ENCODE measurements at places on chromosomes 7 and 10. TPM values are rescaled to one million over a fixed set of nuclear protein-coding genes. Genes with fewer than 3 reads are reported as not detected.

The NPC1L1 gene
- total RNA-seq, result 0.04 TPM

The PITX3 gene
- total RNA-seq, result not detected

The ALKBH4 gene
- 31.0 TPM for total RNA-seq

The SYCE1 gene
- not detected for total RNA-seq

The PRRT4 gene
- total RNA-seq, result 0.69 TPM

The SMC3 gene
- total RNA-seq, result 20.3 TPM
